ENCODE measurements at places on chromosomes 3 and 15.
A peak's percentile ranks its signal among the peaks of the same experiment; 100 is the strongest.

- no peak for DNase-seq
Measured at GRCh38 chr3:173037840-173038483, 103.1 kb downstream of the SPATA16 start.

- no peak for DNase-seq
Measured at GRCh38 chr3:190378240-190378891, 9.6 kb upstream of the CLDN16 start.

DNA sequence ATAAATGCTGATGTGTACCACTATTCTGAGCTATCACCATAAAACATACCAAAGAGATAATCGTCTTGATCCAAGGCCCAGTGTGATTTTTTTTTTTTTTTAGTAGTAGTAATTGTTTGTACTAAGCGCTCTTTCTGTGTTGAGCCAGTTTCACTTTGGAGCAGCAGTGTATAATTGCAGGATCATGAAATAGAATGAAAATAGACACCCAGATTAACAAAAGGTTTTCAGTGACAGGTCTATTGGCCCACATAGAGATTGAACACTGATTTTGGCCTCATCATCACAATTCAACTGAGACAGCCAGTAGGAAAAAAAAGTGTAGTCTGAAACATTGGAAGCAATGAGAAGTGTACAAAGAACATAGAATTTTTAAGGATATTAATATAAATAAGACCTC, 749.8 kb downstream of the NAALADL2 start:
- DNase-seq, result no peak

DNA sequence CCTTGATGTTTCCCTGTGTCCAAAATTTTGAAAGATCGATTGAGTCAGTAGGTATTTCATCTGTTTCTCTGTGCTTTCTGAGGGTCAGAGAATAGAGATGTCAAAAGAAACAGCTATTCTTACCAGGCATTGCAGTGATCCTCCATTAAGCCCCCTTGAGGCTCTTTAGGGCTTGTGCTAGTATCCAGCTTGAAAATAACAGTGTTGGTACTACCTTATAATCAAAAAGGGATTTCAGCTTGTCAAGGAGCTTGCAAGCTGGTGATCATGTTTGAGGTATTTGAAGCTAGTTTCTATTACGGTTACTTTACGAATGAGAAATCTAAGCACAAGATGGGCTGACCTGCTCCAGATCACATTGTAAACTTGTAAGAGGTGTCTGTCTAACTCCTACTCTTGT, 103.4 kb downstream of the EDEM1 start:
- no peak for DNase-seq

GRCh38 chr15:41354371-41354770, 21.7 kb downstream of the NUSAP1 start:
- no peak for DNase-seq

DNA sequence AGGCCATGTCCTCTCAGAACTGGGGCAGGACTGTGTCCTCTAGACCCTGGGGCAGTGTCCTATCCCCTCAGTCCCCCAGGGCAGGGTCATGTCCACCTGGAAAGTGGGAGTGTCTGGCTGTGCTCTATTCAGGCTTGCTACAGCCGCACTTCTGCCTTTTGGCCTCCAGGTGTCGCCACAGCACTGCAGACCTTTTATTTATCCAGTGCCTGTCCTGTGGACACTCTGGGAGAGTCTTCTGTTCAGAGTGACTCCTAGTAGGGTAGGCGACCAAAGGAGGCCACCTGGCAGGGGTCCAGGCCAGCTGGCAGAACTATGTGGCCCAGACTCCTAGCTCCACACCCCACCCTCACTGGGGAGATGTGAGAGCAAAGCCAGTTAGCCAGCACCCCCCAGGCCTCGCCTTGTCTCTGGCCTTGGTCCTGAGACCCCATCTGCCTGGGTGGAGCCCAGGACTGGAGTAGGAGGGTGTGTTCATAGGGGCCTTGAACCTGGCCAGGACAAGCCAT, 3.9 kb downstream of the TMIE start:
- peak; percentile 56 for DNase-seq

GRCh38 chr3:27454914-27455313, 29.3 kb downstream of the SLC4A7 start:
- DNase-seq, result no peak

DNA sequence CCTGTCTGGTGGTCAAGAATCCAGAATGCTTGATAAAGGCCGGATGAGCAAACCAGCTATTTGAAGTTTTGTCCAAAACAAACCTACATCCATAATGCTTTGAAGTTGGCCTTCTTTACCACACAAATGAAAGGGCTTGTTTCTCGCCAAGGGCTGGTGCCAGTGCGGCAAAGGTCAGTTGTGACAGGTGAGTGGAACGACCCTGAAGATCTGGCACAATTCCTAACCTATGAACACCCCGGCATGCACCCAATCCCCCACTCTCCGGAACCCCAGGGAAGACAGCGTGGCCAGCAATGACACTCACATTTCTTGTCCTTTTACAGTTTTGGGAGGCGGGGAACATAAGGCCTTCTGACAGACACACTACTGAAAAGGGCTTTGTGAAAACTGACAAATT, 90.6 kb downstream of the ATP10A start:
- no peak for DNase-seq

GRCh38 chr15:50590288-50590687, 43.8 kb upstream of the USP50 start:
- DNase-seq, result no peak

GRCh38 chr15:48570822-48571221, 74.7 kb downstream of the FBN1 start:
- no peak for DNase-seq

GRCh38 chr3:31013843-31014242, 119.4 kb upstream of the GADL1 start:
- DNase-seq, result no peak

DNA sequence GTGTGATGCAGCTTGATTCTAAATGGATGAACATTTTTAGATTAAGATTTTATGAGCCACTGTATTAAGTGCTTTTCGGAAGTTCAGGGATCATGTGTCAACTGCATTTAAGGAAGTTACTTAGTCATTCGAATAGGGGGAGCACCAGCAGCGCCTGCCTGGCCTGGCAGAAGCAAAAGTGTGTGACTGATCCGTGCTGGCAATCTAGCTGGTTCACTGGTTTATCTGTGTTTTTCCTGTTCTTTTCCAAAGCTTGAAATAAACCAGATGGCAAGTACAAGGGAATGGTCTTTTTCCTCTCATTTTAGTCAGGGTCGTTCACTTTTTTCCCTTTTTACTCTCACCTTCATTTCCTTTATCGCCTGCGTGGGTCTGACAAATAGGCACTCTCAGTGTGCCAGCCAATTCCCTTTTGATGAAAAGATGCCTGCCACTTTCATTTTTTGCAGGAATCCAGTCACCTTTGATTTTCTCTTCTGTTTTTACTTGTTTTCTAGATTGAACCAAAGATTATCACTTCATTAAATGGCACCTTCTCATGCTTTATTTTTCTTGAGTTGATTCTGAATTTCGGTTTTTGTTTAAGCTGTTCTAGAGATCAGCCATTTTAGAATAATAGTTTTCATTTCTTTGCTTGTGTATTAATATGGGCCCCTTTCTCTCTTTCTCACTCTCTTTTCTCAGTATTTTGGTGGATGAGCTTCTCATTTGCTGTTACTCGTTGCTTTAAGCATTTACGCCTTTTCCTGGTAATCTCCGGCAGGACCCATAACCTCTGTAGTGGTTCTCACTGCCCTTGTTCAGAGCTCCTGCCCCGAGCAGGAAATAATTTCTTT, 2.8 kb downstream of the ABHD2 start:
- DNase-seq, result peak; percentile 47

DNA sequence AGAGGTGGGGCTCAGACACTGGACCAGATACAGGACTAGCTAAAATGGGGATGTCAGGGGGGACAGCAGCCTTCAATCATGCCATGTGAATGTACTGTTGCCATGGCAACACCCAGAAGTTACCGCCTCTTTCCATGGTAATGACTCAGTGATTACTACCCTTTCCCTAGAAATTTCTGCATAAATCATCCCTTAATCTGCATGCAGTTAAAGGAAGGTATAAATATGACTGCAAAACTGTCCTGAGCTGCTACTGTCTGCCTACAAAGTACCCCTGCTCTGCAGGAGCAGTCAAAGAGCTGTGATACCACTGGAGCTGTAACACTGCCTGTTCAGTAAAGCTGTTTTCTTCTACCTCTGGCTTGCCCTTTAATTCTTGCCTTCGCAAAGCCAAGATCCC, 168.2 kb downstream of the PEAK1 start:
- DNase-seq, result no peak

- no peak for DNase-seq
Measured at GRCh38 chr15:71784719-71785118, 25.6 kb upstream of the NR2E3 start.
